ENCODE measurements at places on chromosomes 5 and 9. TPM values are rescaled to one million over a fixed set of nuclear protein-coding genes. Genes with fewer than 3 reads are reported as not detected.

SERF1B gene
- total RNA-seq: 20.5 TPM

SEMA4D gene
- total RNA-seq: 399 TPM

LCN1 gene
- not detected for total RNA-seq

FANCC gene
- total RNA-seq: 17.6 TPM
